ENCODE measurements at places on chromosomes 6 and 20.
A peak's percentile ranks its signal among the peaks of the same experiment; 100 is the strongest.

DNA sequence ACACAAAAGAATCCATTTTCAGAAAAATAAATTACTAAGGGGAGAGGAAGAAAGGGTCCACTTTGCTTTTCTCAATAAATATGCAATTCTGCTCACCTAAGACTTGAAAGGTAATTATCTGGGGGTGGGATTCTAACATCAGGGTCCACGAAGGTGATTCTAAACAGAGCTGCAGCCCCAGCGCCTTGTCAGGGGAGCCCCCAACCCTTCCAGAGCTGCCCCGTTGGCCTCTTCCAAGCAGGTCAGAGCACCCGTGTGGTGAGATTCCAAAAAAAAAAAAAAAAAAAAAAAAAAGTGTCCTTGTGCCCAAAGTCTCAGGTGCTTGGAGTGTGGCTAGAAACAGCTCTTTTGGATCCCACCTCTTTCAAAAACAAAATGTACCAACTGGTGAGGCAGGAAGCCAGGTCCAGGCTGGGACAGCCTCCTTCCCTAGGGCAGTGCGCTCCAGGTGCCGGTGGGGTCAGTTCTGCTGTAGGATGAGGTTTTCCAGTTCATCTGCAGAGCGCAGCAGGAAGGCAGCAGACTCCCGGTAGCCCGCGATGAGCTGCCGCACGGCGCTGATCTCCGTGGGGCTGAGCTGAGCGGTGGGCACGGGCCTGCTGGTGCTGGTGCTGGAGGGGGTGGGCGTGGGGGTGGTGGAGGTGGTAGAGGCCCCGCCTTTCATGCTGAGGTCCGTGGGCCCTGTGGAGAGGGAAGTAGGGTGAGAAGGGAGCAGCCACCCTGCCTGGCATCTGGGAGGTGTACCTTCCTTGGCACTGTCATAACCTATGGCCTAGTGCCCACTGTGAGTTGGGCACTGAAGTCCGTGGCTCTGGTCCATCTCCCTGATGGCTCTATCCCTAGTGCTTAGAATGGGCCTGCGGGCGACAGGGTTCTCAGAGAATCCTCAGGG is 89.3 kb downstream of the ASXL1 start:
- DNase-seq = no peak

DNA sequence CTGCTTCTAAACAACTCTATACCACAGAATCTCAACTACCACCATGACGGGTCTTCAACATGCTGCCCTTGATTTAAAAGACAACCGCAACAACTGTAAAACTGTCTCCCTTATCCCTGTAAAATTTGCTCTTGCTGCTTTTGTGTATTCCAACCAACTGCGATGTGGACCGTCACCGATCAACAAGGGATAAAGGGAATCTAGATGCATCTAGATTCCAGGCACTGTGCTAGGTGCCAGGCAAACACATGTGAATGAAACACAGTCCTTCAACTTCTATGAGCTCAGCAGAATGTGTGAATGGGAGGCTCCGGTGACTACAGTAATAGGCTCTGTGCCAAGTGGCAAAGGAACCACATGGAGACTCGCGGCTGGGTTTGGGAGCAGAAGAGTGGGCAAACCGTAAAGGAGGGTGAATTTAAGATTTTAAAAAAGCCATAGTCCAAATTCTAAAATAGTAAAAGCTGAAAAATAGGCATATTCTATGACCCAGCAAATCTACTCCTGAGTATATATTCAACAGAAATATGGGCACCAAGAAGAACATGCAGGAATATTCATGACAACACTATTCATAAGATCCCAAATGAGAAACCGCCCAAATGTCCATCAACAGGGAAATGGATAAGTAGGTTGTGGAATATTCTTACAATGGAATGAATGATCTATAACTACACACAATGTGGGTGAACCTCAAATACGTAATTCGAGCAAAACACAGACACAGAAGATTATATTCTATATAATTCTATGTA is 3.7 kb upstream of the PRND start:
- peak; percentile 18 for DNase-seq

DNA sequence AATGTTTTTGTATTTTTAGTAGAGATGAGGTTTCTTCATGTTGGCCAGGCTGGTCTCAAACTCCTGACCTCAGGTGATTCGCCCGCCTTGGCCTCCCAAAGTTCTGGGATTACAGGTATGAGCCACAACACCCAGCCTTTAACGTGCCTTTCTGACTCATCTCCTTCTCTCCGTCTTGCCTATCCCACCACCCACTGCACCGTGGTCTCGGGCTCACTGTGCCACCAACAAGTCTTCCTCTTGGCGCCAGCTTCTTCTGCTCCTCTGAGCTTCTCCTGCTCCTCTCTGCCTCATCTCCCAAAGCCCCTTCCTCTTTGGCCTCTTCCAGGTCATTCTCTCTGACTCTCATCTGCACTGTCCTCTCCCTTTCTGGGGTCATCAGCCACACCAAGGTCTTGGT is 41.0 kb downstream of the TMEM242 start:
- no peak for DNase-seq

DNA sequence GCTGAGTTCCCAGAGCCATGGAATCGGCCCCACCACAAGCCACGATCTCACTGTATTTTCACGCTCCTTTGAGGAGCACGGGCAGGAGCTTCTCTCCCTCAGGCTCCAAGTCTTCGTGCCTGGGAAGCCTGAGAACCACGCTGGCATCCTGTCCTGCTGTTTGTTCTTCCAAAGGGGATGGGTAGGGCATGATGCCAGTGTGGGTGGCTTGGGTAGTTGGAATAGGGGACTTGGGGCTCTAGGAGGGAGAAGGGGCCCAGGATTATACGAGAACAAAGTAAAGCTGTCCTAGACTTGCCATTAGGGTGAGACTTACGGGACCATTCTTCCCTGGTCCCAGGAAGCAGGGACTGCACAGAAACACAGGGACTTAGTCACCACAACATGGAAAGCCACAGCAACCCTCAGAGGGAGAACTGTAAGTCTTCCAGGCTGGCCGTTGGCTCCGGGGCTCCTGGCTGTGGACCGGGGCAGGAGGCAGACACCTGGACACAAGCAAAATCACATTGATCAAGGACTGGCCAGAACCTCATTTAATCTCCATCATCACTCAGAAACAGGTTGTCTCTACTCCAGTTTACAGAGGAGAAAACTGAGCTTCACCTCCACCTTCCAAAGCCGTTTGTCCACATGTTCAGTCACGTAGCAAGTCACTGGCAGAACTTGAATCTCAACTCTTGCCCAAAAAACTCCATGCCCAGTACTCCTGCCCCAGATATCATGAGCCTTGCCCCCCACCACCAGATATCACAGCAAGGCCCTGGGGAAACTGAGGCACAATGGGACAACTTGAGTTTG is 1.3 kb downstream of the CCN5 start:
- no peak for DNase-seq

DNA sequence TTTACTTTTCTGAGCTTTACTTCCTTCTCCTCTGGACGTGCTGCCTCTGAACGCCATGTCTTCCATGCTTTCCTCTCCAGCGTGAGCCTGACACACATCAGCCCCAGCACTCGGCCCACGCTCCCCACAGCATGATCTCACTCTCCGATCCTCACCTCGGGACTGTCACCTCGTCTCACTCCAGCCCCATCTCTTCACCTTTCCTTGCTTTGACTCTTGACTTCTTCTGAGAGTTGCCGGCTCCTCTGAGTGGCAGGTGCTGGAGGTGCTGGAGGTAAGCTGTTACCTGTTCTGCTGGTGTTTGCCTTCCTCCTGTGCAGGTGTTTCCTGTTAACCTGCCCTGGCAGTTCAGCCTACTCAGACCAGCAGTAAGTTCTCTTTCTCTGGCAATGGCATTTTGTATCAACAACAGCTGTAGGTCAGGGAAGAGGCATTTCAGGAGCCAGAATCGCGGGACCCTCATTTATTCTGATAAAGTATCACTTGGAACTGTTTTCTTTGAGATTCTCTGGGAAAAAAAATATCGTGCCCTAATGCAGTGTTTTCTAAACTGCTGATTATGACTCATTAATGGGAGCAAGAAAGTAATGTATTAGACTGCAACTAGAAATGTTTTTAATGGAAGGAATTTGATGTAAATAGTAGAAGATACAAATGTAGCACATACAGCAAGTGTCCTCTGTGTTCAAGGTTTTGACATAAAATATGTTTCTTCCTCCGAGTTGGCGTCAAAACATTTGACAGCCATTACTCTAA is 106.5 kb downstream of the ARID1B start:
- DNase-seq = peak; percentile 13

All from fibroblast of mammary gland (primary cell).